ENCODE measurements at places on chromosomes 3 and 15.

DNA sequence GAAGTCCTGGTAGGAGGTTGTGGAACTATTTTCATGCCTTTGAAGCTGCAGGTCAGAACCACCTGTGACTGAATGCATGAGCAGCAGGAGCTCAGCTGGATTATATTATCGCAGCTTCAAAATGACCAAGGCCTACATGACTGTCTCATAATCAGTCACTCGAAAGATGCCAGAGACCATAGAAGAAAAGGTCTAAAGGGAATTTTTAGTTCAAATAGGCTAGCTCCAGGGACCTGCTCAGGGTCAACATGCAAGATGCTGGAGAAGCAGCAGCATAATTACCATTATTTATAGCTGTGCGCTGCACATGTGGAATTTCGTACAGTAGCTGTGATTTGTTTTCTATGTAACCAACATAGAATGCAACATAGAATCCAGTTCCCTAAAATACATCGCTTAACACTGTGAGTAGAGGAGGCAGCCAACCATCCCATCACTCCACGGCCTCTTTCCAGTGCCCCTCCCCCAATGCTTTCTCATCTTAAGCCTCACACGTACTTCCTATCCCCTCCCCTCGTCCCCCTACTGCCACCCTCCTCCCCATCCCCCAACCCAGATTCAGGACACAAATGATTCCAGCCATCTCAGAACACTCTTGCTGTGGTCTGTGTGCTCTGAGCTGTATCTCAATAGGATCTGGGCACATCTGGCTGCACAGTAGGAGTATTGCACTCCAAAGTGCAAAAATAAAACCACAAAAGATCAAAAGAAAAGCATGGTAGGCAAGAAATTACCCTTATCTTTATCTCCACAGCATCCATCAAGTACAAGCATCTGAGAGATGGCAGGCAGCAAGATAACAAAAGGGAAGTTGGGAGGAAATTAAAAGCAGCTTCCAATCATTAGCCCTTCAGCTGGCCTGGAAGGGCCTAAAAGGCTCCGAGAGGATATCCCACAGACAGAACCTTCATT is 352.8 kb upstream of the SEMA6D start:
- no peak for DNase-seq

- DNase-seq, result no peak
Observed at GRCh38 chr3:101685050-101685400, 1.5 kb downstream of the RPL24 start.

- no peak for DNase-seq
Observed at GRCh38 chr3:88997260-88997659, 110.2 kb upstream of the EPHA3 start.

DNA sequence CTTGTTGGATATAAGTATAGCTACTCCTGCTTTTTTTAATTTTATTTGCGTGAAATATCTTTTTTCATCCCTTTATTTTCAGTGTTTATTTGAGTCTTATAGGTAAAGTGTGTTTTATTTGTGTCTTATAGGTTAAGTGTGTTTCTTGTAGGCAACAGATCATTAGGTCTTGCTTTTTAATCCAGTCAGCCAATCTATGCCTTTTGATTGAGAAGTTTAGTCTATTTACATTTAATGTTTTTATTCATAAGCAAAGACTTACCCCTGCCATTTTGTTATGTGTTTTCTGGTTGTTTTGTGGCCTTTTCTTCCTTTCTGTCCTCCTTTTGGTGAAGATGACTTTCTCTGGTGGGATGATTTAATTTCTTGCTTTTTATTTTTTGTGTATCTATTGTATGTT is 232.0 kb downstream of the RAP2B start:
- no peak for DNase-seq

- no peak for DNase-seq
Observed at GRCh38 chr3:43497422-43497821, 124.4 kb downstream of the ANO10 start.

DNA sequence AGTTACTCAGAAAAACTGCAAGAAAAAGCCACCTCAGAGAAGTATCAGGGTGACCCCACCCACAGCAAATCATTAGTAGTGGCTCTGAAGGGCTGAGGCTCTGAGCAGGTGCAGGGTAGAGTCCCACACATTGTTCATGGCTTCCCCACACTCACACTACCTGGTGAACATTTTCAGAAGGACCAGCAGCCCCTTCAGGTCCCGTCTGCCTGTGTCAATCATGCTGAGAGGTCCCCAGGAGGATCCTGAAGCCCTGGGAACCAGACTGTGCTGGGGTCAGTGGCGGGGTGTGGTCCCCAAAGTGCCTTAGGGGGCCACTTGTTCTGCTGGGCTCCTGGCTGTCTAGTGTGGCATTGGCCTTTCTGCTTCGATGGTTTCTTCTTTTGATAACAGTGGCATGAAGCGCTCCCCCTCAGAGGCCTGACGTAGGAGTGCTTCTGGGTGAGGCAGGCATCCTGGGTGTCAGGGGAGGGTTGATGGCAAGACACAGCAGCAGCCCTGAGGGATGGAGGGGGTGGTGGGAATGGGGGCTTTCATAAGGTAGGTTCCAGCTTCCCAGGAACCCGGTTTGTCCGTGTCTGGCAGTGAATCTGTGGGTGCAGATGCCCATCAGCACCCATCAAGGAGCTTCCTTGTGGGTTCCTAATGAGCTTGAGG is 19.0 kb upstream of the FANCD2 start:
- DNase-seq, result no peak

DNA sequence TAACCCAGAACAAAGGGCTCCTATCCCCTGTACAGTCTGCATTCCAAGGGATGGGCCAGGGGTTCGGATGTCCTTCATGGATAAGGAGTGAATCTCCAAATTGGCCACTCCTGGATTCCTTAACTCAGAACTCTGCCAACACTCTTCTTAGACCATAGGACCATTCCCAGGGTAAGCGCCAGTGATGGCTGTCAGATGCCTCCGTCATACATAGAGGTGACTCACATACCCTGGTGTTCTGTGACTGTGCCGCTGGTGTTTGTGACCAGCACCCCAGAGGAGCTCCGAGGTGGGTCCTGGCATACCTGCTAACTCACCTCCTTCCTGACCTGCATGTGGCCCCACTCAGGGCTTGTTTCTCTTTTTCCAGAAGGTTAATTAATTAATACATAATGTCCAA is 134.7 kb downstream of the KLF13 start:
- DNase-seq, result no peak

- no peak for DNase-seq
Observed at GRCh38 chr3:61597906-61598305, 36.5 kb downstream of the PTPRG start.

DNA sequence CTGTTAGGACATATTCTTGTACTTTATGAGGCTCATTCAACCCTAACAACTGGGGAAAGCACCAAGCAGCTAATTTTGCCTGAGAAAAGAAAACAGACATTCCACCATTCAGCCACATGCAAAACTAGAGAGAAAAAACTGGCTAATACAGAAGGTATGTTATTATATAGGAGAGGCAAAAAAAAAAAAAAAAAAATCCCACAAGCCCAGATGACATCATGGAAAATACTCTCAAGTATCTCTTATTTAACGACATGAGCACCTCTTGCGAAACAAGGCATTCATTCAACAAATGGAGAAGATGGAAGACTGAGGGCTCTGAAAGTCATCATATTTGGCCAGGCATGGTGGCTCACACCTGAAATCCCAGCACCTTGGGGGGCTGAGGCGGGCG is 61.5 kb downstream of the PRICKLE2 start:
- DNase-seq, result no peak

DNA sequence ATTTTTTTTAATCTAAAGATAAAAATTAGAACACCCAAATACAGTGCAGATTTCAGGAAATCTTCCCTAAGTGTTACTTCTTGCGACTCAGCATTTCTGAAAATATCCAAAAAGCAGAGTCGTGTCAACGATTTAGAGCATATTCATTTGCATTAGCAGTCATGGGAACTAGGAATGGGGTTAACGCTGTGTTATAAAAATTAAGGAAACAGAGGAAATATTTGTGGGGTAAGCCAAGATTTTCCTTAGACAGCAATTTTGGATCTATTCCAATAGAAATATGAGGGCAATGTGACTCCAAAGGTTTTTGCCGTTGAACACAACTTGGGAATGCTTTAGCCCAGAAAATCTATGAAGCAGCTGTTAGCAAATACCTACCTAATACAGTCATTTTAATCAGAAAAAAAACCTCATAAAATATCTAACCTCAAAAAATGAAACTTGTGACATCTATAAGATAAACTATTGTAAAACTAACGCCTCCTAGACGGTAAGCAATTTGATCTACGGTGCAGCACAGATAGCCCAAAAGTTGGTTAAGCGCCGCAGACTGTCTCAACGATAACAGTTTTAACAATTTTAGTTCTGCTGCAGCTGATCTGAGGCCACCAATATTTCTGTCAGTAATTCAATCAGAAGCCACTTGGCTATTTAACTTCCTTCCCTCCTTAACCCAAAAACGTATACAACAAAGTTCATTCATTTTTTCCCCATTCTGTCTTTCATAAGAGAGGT is 5.8 kb upstream of the ATP11B start:
- no peak for DNase-seq

- DNase-seq, result no peak
Observed at GRCh38 chr3:33505027-33505426, 64.8 kb upstream of the UBP1 start.
